ENCODE measurements at places on chromosomes 6 and 20.
A peak's percentile ranks its signal among the peaks of the same experiment; 100 is the strongest.

- peak; percentile 79 for DNase-seq
These were observed 30.6 kb upstream of the ZNF184 start for GRCh38 chr6:27503436-27504030.

GRCh38 chr6:103799971-103800670, 1059.6 kb downstream of the HACE1 start:
- DNase-seq: no peak

DNA sequence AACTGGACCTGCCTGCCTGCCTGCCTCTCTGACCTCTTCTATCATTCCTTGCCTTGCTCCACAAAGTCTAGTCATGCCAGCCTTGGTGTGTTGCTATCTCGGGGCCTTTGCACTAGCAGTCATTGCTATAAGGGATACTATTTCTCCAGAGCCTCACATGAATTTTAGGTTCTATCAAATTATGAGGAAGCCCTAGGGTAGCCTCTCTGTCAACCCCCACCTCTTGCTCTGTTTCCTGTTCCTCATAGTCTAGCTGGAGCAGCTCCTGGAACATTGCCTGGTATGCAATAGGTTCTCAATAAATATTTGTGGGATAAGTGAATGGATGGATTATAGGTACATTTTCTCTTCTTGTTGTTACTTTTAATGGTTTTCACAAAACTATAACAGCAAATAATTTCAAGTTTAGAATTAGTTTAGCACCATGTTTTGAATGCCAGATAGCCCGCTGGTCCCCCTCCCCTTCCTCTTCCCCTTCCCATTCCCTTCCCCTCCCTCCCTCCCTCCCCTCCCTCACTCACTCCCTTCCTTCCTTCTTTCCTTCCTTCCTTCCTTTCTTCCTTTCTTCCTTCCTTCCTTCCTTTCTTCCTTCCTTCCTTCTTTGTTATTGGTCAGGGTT, 46.9 kb upstream of the DTNBP1 start:
- no peak for DNase-seq

GRCh38 chr6:19811397-19812079, 25.6 kb upstream of the ID4 start:
- no peak for DNase-seq

DNA sequence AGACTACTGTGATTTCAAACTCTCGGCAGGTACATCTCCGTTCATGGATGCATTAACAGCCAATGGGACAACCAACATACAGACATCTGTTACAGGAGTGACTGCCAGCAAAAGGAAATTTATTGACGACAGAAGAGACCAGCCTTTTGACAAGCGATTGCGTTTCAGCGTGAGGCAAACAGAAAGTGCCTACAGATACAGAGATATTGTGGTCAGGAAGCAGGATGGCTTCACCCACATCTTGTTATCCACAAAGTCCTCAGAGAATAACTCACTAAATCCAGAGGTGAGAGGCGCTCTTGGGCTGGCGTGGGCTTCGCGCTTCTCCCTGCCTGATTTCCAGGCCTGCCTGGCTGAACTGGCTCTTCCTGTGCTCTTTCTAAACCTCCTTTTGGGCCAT, 68.4 kb downstream of the RPP40 start:
- DNase-seq: no peak

DNA sequence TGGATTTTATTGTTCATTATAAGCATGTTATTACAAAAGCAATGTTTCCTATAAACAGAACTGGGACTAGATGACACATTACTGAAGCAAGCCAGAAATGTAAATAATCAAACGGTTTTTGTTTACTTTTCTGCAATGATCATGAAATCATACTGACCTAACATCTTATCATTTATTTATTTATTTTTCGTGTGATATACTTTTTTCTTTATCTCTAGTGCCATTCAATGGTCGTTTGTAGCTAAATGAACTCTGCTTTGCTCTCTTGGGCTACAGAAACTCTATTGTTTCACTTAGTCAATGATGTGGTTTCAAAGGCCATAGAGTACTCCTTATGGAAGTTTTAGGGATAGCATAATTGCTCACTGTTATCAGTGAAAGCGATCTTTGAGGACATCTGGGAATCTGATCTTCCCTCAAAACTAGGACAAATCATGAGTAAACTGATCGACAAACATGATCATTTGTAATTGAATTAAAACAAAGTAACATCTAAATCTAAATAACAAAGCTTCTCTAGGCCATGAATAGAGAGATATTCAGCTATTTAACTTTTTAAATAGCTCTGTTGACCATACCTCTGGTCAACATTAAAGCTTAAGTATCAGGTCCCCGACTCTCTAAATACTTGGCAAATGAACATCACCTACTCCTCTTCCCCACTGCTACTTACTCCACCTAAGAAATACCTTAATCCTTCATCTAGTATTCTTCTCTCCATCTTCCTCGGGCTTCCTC, 933.4 kb downstream of the TFAP2A start:
- no peak for DNase-seq

Data from activated CD4-positive, CD25-positive, alpha-beta regulatory T cell (primary cell).